CD4-positive, alpha-beta T cell treated with Interleukin-21 for 1 hour (primary cell): ENCODE measurements at places on chromosomes 1 and 21.
A peak's percentile ranks its signal among the peaks of the same experiment; 100 is the strongest.

- DNase-seq, result peak; percentile 58
These were observed 40.9 kb upstream of the TMEM52 start for GRCh38 chr1:1959840-1960479.

DNA sequence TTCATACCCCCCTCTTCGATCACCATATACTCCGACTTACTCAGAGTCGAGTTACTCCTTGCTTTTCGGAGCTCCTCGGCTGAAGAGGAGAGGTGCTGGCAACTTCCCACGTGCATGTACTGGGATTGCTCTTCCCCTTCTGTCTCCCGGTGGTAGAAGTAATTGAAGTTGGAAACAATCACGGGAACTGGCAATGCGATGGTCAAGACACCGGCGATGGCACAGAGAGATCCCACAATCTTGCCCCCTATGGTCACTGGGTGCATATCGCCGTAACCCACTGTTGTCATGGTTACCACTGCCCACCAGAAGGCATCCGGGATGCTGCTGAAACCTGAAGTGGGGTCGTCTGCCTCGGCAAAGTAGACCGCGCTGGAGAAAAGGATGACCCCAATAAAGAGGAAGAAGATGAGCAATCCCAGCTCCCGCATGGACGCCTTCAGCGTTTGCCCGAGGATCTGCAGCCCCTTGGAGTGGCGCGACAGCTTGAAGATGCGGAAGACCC lies 1.5 kb downstream of the KCNA3 start:
- DNase-seq, result peak; percentile 72

GRCh38 chr1:116826818-116827606 lies 72.8 kb downstream of the CD2 start:
- DNase-seq, result peak; percentile 43

DNA sequence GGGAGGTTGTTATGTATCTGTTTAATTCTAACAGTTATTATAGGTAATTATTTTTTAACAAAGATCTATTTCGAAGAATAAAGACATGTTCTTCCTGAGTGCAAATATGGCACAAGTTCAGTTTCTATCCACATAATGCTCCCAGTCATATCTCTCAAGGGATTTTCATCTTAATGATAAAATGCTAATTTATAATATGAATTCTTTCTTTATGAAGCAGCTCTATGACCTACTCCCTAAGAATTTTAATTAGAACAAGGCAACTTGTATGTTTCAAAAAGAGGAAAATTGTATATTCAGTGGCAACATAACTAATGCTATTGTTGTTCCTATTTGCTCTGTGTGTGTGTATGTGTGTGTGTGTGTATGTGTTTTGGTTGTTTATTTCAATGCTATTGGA lies 1222.1 kb upstream of the NCAM2 start:
- no peak for DNase-seq

DNA sequence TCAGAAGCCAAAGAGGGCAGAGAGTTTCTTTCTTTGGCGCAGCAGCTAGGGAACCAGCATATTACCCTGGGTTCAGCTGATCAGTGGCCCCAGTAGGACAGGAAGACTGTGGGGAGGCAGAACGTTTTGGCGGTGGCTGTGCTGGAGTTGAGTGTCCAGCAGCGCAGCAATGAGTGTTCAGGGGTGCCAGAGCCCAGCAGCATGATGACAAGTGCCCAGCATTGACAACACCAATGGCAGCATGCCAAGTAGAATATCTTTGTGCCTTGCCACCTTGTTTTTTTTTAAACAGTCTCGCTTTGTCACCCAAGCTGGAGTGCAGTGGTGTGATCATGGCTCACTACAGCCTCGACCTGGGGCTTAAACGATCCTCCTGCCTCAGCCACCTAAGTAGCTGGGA lies 106.7 kb upstream of the CDC42BPA start:
- DNase-seq, result no peak

DNA sequence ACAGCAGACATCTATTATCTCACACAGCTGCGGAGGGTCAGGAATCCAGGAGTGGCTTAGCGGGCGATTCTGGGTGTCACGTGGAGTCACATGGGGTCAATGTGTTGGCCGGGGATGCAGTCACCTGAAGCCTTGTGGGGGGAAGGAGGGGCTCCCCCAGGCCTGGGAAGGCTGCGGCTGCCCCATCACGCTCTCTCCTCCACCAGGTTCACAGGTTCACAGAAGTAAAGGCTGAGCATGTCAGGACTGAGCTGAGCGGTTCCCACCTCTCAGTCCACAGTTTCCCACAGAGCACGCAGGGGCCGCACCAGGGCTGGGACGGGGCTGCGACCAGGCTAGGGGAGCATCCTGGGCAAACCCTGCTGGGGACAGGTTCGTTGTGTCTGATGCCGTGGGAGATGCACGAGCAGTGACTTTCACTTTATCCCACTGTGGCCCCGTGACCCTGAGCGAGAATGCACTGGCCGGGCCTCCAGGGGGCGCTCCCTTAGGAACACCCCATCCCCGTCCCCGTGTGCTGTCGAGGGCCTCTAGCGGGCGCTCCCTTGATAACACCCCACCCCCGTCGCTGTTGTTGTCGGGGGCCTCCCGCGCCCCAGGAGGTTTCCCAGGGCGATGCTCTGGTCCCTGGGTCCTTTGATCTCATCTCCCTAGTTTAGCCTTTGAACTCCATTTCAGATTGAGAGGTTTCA lies 73.2 kb upstream of the TRAPPC10 start:
- DNase-seq, result peak; percentile 89

DNA sequence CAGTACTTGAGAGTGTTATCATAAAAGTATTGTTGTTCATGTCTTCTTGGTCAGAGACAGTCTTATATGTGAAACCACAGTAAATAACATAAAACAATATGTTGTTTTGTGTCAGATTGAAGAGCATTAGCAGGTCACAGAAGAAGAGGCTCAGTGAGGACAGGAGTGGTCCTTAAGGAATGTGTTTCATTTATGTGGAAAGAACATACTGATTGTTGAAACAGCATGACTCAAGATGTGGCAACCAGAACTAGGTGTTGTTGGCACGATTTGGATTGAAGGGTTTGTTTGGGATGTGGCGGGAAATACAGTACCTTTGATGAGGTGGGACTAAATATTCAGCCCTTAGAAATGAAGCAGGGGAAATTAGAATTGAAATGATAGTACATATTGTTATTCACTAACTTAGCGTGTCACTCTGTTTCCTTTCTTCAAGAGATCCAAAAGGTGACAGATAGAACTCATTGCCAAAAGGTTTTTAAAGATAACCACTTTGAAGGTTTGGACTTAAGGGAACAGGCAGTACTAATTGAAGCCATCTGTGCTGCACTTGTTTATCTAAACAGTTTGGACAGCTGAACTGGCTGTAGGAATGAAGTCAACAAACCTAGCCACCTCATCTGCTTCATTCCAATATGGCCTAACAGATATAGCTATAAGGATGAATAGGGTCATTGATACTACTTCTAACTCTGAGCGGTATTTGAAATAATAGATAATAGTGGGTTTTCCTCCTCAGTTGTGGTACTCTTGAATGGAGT lies 14.4 kb downstream of the RALGPS2 start:
- no peak for DNase-seq

DNA sequence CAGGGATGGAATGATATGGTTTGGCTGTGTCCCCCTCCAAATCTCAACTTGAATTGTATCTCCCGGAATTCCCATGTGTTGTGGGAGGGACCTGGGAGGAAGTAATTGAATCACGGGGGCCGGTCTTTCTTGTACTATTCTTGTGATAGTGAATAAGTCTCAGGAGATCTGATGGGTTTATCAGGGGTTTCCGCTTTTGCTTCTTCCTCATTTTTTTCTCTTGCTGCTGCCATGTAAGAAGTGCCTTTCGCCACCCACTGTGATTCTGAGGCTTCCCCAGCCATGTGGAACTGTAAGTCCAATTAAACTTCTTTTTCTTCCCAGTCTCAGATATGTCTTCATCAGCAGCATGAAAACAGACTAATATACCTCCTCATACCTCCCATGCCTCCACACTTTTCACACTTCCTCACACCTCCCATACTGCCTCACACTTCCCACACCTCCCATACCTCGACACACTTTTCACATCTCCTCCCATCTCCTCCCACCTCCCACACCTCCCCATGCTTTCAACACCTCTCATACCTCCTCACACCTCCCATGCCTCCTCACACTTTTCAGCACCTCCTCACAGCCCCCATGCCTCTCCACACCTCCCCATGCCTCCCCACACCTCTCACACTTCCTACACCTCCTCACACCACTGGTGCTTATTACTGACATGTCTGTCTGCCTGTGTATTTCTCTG lies 21.3 kb downstream of the GPR137B start:
- DNase-seq, result peak; percentile 14

GRCh38 chr1:200774735-200775444 lies 36.2 kb downstream of the CAMSAP2 start:
- DNase-seq, result no peak

- no peak for DNase-seq
These were observed 6.0 kb downstream of the DYNLT5 start for GRCh38 chr1:66758241-66758755.

DNA sequence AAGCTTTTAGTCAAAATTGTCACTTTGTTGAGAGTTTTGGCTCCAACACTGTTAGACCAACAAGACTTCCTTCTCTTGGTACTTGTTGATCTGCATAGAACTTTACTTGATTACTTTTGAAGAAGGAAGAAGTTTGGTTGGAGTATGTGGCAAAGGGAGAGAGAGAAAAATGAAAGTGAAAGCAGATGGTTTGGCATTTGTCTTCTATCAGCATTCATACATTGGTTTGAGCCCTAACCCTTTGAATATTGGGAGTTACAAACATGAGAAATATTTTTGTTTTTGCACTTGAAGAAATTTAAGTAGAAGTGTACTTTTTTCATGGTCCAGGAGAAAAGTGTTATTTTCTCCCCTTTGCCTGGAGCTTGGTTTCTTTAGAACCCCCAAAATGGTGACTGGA lies 169.8 kb downstream of the ADGRL4 start:
- no peak for DNase-seq

DNA sequence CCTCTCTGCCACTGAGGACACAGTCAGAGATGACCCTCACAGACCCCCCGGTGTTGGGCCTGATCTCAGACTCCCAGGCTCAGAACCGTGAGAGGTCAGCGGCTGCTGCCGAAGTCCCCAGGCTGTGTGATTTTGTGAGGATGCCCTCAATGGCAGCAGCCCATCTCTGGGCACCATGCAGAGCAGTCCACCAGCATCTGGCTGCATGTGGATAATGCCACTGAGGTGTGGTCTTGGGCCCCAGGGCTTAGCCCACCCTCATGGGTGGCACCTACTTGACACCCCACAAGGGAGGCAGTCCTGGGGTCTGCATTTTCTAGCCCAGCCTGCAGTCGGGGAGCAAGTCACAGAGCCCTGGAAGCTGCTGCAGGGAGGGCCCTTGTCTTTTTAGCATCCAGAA lies 5.5 kb upstream of the ACTRT2 start:
- no peak for DNase-seq

DNA sequence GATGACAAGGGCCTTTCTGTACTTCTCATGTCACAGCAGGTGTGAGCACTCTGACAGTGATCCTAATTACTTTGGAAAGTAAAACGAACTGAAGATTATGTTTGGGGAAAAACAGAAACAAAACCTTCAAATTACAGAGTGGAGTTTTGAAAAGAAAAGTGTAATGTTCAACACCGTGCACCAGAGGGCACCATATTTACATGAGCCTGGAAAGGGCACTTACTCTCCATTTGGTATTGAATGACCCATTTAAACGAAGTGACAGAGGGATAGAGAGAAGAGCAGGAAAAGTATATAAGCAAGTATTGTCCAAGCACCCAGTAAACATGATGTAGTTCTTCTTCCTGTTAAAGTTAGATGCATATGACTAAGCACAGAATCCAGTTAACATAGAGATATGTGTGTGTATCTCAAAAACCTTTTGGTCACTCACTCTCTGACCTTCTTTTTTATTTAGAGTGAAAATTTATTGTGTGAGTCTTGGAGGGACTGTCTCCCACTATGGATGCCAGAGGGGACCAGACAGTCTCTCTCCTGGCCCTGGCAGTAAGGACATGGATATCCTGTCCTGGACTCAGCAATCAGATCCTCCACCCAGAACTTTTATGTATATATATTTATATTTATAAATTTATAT lies 3.8 kb upstream of the RGSL1 start:
- DNase-seq, result peak; percentile 35

GRCh38 chr1:65512967-65513780 lies 92.7 kb downstream of the LEPR start:
- no peak for DNase-seq

DNA sequence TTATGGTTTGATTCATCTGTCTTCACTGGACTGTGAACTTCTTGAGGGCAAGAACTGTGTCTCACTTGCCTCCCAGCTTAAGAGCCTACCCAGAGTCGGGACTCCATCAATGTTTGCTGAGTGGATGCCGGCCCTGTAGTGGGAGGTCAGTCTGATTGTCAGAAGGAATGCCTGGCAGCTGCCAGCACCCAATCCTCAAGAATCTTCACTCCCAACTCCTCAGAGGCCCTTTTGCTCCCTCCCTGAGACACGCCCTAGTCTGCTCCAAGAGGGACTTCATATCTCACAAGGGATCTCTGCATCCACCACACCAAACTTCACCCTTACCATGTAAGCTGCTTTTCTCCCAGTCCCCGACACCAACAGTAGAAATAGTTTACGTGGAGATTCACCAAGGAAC lies 15.2 kb upstream of the KDM4A start:
- no peak for DNase-seq

DNA sequence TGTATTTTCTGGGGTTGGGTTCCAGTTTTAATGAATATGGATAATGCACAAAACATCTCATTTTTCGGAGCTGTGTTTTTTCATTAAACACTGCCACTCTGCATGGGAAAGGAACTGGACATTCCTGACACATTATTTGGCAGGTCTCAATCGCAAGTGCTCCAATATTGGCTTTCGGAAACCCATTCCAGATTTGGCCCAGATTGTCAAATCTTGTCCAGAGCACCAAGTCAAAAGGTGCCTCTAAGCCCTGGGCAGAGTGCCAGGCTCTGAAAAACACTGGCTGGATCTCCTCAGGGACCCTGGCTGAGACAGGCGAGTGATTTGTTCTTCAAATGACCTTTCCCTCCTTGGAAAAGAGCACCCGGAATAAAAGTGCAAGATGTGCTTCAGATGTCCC lies 68.4 kb upstream of the MRPS6 start:
- DNase-seq, result no peak

GRCh38 chr1:239354231-239354630 lies 32.1 kb upstream of the CHRM3 start:
- no peak for DNase-seq

- no peak for DNase-seq
These were observed 20.9 kb upstream of the SIPA1L2 start for GRCh38 chr1:232650845-232651244.

- no peak for DNase-seq
These were observed 4.1 kb upstream of the TOE1 start for GRCh38 chr1:45335855-45336324.

GRCh38 chr1:88399690-88400089 lies 284.4 kb upstream of the PKN2 start:
- DNase-seq, result no peak

- no peak for DNase-seq
These were observed 11.7 kb downstream of the CNIH4 start for GRCh38 chr1:224368409-224368808.

DNA sequence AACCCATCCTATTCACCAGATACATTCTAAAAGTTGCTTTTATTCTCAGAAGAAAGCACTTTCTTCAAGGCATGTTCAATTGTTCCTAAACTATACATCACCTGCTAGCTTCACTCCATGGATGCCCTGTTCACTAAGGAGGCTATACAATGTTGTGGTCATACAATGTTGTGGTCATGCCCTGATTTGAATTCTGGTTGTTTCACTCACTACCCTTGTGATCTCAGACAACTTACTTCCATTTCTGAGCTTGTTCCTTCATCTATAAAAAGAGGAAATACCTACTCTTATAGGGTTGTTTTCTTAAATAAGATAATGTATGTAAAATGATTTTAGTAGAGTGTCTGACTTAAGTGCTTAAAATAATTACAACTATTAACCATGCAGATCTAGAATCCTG lies 19.7 kb downstream of the EDEM3 start:
- no peak for DNase-seq
